Activated T-cell treated with anti-CD3 and anti-CD28 coated beads, Interleukin-2, amount 50 U/mL, for 72 hours (primary cell): ENCODE measurements at places on chromosomes 2 and 18.

GRCh38 chr2:7849027-7849426 is 832.8 kb upstream of the ID2 start:
- DNase-seq: no peak

DNA sequence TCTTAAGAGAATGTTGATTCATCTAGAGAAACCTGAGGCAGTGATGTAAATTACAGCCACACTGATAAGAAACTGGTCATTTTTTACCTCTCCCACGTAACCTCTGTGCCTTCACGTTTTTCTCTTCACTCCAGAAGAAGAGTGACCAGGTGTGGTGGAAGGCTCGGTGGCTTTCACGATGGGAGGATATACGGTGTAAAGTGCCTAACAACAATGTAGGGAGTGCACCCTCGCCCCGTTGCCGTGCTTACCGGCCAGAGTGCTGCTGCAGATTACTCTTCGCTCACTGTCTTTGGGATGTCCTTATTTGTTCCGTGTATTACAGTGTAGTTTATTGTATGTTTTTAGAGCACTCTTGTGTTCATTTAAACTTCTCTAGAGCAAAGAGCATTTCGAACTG is 46.5 kb downstream of the NCK2 start:
- DNase-seq: no peak

GRCh38 chr18:72102412-72102811 is 441.7 kb downstream of the CBLN2 start:
- no peak for DNase-seq

DNA sequence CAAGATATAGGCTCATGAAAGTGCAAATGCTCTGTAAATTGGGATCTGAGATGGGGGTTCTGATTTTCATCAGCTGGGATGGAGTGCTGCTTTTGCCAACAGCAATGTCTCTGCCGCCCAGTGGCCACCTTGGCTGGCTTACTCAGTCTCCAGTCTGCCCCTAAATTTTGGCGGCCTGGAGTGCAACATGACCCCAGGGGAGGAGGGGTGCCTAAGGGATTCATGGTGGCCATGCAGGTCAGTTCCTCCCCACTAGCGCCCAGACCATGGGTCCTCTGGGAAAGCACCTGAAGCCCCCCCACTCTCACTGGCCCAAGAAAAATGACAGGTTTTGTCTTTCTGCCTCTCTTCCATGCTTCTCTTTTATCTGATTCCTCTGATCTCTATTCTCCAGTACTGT is 45.0 kb downstream of the SLC4A3 start:
- no peak for DNase-seq

GRCh38 chr2:26572591-26572990 is 68.6 kb downstream of the CIB4 start:
- no peak for DNase-seq

- peak; percentile 39 for DNase-seq
Measured at GRCh38 chr2:190763901-190764514, 115.1 kb downstream of the NAB1 start.

- no peak for DNase-seq
Measured at GRCh38 chr2:95264624-95265023, 9.6 kb upstream of the PROM2 start.

DNA sequence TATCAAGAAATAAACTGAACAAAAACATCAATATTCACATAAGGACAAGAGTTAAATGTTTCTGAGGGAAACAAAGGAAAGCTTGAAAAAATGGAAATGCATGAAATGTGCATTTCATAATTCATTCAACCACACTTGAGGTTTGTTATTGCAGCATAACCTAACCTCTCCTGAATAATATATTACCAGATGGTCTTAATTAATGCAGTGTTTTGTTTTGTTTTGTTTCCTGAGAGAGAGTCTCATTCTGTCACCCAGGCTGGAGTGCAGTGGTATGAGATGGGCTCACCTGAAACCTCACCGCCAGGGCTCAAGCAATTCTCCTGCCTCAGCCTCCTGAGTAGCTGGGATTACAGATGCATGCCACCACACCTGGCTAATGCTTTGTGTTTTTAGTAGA is 139.9 kb upstream of the PIEZO2 start:
- no peak for DNase-seq

- DNase-seq: no peak
Measured at GRCh38 chr2:85394976-85395375, 15.2 kb downstream of the CAPG start.

DNA sequence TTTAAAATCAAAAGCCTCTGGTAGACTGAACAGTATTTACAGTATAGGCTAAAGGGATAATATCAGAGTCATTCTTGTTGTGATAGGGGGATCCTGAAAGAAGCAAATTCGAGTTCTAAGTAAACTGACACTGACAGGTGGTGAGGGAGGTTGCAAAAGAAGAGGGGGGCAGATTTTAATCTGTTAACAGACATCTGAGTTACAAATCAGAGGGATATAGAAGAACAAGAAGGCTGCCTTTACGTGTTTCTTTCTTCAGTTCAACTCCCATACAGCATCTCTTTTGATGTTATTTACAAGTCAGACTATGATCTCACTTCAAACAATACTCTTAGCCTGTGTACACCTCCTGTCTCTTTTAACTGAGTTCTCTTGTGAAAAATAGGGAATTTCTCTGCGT is 16.3 kb upstream of the ITGA4 start:
- no peak for DNase-seq

DNA sequence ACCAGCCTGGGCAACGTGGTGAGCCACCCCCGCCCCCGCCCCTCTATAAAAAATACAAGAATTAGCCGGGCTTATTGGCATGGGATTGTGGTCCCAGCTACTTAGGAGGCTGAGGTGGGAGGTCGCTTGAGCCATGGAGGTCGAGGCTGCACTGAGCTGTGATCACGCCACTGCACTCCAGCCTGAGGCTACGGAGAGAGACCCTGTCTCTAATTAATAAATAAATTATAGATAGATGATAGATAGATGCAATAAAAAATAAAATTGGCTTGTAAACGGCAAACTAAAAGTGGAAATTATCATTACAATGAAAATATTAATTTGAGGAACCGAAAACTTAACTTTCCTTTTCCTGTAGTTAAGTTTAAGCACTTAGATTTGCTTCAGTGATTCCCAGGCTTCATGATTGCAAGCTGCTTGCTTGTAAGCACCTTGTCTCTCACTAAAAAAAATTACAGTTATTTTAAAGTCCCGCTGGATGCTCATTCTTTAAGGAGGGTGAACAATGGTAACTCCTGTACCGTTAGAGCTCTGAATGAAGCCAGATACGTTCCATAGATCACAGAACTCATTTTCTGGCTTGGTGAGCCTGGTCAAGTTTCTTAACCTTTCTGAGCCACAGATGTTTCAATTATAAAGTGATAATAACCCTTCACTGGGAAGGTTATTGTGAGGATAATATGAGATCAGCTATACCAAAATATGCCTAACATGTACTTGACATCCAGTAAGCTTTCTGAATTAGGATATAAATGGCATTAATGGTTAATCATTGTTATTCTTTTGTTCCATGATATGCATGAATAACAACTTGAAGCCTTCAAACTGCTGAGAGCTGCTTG is 9.3 kb upstream of the NARS1 start:
- DNase-seq: no peak

- no peak for DNase-seq
Measured at GRCh38 chr2:150214626-150215025, 272.8 kb downstream of the RND3 start.

- DNase-seq: no peak
Measured at GRCh38 chr2:240441326-240441992, 6.0 kb downstream of the GPC1 start.

DNA sequence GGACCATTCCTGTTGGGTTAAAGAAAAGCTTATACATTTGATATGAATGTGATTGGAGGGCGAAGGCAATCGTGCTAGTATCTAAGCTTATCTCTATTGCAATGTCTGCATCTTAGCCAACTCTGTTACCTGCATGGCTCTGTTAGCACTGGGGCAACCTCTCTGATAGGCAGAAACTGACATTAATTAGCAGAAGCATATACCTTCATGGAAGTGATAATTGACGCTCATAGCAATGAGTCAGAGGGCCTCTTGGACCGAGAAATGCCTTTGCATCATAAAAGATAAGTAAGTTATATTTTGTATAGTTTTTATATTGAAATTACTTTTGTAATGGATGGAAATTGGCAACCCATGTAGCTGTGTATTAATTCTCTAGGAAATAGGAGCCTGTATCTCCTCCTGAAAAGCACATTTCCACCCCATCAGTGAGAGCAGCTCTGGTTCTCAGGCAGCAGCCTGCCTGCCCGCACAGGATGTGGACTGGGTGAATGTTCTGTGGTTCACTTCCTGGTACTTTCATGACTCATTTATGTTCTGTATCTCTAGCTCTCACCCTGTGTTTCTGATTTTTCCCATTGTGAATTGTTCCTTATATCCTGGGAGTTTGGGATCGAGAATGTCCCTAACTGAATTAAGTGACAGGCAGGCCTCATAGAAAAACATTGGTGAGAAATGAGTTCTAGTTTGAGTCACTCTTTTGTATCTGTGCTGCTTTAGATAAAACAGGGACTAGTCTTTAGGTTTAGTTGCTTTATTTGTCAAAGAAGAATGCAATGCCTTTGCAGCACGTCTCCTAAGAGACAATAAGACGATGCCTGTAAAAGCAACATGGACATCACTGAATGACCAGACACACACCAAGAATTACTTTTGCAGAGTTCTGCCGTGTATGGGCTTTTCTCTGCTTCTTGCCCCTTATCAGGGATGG is 344.9 kb downstream of the DCDC2C start:
- peak; percentile 3 for DNase-seq

DNA sequence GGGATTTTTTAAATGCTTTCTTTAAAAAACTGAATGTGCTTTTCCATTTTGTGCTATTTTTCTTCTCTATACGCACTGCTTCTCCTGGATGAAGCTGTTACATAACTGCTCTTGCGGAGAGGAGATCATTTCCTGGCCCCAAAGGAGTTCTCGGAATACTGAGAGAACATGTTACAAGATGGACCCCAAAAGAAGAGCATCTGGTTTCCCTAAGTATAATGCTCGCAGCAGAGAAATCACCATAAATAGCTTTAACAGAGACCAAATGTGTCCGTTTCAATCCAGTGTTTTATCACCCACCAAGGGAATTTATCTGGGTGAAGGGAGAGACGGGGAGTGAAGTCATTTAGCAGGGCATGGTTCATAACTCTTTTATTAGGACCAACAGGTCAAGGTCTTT is 80.1 kb downstream of the RBM43 start:
- DNase-seq: no peak

GRCh38 chr2:27216416-27217137 is 592 bp upstream of the CAD start:
- no peak for DNase-seq

- peak; percentile 6 for DNase-seq
Measured at GRCh38 chr18:12741351-12741750, 38.5 kb downstream of the PSMG2 start.

DNA sequence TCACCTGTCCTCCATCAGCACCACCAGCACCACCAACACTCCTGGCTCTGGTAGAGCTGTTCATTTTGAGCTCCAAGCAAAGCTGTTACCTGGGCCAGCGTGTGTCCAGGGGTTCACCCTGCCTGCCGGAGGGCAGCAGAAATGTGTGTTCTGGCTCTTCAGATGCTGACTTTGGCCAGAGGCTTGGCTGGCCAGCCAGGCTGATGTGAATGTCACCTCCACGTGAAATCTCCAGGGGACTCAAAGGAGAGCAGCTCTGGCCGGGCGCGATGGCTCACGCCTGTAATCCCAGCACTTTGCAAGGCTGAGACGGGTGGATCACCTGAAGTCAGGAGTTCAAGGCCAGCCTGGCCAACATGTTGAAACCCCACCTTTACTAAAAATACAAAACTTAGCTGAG is 33.5 kb downstream of the CIB4 start:
- DNase-seq: no peak

DNA sequence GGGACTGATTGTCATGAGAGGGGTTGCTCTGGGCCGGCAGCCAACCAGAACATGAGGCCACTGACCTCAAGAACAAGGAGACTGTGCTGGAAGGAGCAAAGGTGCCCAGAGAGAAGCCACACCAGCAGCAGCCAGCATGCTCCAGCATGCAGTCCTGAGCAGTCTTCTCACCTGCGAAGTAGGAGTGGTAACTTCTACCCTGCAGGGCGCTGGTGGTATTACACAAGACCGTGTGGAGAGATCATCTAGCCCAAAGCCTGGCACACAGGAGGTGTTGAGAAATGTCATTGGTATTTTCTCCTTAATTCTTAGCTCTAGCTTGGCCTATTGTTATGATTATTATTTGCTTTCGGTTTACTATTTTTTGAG is 132.7 kb downstream of the TSN start:
- DNase-seq: peak; percentile 12

DNA sequence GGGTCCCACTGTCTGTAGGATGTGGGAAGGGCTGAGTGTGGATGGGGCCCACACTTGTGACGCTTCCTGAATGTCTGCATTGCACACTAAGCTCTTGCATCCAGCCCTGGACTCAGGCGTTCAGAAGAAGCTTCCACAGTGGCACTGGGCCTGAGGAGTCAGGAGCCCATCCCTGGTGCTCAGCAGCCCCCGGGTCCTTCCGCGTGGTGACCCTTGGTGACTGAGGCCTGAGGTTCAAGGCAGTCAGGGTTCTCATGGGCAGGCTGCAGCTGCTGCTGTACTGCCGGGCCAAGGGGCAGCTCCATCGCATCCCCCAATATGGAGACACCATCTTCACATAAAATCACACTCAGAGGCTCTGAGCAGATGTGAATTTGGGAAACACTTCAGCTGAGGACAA is 65.8 kb upstream of the TUBA3E start:
- DNase-seq: no peak

GRCh38 chr2:30800159-30800558 is 7.1 kb downstream of the CAPN13 start:
- no peak for DNase-seq

DNA sequence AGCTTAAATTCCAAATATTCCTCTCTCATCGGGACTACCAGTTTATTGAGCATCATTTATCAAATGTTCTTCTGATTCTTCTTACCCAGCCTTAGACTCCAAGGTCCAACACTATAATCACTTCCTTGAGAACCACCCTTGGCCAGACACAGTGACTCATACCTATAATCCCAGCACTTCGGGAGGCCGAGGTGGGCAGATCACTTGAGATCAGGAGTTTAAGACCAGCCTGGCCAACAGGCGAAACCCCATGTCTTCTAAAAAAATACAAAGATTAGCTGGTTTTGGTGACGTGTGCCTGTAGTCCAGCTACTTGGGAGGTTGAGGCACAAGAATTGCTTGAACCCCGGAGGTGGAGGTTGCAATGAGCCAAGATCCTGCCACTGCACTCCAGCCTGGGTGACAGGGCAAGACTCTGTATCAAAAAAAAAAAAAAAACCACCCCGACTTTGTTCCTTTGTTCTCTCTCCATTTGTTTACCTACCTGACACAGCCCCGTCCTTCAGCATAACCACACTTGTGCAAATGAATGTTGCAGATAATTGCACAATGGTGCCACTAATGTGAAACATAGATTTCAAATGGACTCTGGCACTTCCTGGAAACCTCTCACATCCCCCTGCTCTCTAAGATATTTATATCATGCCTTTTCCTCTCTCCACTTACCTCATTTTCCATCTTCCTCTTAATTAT is 38.9 kb upstream of the LPIN2 start:
- DNase-seq: no peak

- DNase-seq: no peak
Measured at GRCh38 chr18:70188113-70188512, 17.4 kb downstream of the RTTN start.
